ENCODE measurements at places on chromosomes 2 and 18. TPM values are rescaled to one million over a fixed set of nuclear protein-coding genes. Genes with fewer than 3 reads are reported as not detected.

GRCh38 chr2:116141891-116142474 lies 1672.5 kb upstream of the DDX18 start:
- no peaks in the 10 kb centered on the region for H3K4me1 ChIP-seq
- no peaks in the 10 kb centered on the region for H3K27me3 ChIP-seq
- no peak overlapping the region for H3K27ac ChIP-seq
- no peaks in the 10 kb centered on the region for H3K36me3 ChIP-seq
- no peak overlapping the region for H3K4me3 ChIP-seq

DNA sequence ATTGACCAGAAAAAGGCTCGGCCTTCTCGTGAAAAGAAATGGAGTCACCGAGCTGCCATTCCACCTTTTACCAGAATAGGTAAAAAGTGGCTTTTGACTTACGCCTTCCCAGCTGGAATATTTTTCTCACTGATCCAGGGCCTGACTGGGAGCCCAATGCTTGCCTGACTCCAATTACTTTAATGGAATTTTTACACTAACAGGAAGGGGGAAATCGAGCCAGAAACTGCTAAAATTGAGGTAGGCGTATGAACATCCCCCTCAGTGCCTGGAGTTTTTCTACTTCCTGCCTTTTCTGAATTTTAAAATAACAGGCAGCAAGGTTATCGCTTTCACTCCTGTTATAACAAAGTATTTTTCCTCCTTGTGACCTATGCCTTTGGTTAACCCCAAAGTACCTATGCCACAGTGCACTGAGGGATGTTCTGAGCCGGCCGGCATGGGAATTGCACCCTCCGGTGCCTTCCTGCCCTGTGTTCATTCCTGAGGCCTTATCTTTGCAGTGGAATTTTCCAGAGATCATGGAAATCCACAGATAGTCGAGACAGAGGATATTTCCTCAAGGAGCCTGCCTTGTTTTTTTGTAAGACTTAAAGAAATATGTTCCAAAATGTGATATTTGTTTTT lies 18.3 kb upstream of the RPL31 start:
- no peaks in the 10 kb centered on the region for H3K4me1 ChIP-seq
- no peaks in the 10 kb centered on the region for H3K36me3 ChIP-seq
- H3K27me3 ChIP-seq, result no peaks in the 10 kb centered on the region
- H3K4me3 ChIP-seq, result no peak overlapping the region
- H3K27ac ChIP-seq, result no peak overlapping the region
- DNase-seq, result no peak

GRCh38 chr2:232483923-232484627 lies 3.6 kb downstream of the ECEL1 start:
- H3K27me3 ChIP-seq, result peaks cover 15% of the 10 kb centered on the region
- H3K4me1 ChIP-seq, result peaks cover 32% of the 10 kb centered on the region
- no peak overlapping the region for H3K4me3 ChIP-seq
- H3K36me3 ChIP-seq, result no peaks in the 10 kb centered on the region
- no peak overlapping the region for H3K27ac ChIP-seq
- DNase-seq, result no peak

- DNase-seq, result no peak
- no peak overlapping the region for H3K27ac ChIP-seq
- H3K4me3 ChIP-seq, result no peak overlapping the region
- H3K36me3 ChIP-seq, result no peaks in the 10 kb centered on the region
- peaks cover 4% of the 10 kb centered on the region for H3K4me1 ChIP-seq
Measured at GRCh38 chr18:7256618-7257425, 25.9 kb downstream of the LRRC30 start.

- H3K4me3 ChIP-seq, result no peak overlapping the region
- H3K27ac ChIP-seq, result no peak overlapping the region
- H3K36me3 ChIP-seq, result no peaks in the 10 kb centered on the region
- H3K27me3 ChIP-seq, result no peaks in the 10 kb centered on the region
- H3K4me1 ChIP-seq, result no peaks in the 10 kb centered on the region
- no peak for DNase-seq
Measured at GRCh38 chr2:88110830-88111229, 17.0 kb downstream of the FABP1 start.

DNA sequence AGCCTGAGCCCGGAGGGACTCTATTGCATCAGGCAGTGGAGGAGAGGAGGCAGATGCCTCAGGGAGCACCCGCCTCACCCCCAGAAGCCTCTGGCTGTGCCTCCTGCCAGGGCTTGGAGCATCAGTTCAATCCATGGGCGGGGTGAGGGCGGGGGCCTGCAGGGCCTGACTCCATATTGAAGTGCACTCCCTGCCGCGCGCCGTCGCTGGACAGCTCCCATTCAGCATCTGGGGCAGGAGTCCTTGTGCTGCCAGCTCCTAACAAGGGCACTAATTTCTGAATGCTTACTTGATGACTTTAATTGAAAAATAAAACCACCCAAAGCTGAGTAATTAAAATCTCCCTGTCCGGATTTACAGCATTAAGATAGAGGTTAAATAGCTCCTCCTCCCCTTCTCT lies 23.8 kb downstream of the C1QL2 start:
- H3K4me1 ChIP-seq, result no peaks in the 10 kb centered on the region
- no peak overlapping the region for H3K4me3 ChIP-seq
- H3K36me3 ChIP-seq, result no peaks in the 10 kb centered on the region
- H3K27me3 ChIP-seq, result no peaks in the 10 kb centered on the region
- peak; percentile 78 for DNase-seq

DNA sequence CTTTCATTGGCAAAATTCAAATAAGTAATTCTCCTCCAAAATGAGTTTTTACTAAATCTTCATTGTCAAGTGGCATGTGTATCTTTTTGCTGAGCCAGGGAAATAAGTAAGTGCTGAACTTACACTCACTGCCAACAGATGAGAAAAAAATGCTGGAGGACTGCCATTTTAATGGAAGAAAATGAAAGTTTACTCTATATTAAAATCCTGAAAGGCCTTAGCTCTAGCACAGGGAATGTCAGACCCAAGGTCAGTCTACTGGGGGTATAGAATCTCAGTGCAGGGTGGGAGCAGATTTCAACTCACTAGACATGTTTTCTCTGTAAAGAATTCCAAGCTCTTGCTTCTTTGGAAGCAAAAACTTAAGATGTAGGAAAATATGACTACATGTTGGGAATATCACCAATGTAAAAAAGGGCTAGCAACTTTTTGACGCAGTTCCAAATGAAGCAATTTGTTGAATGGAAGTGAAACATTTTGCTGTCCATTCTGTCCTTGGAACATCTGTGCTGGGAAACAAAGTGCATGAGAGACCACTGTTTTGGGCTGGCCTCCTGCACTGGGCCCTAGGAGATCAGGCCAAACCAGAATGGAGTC lies 127.0 kb downstream of the ST6GAL2 start:
- no peak for DNase-seq
- H3K27ac ChIP-seq, result no peak overlapping the region
- no peaks in the 10 kb centered on the region for H3K36me3 ChIP-seq
- H3K4me3 ChIP-seq, result no peak overlapping the region
- no peaks in the 10 kb centered on the region for H3K27me3 ChIP-seq

- H3K4me1 ChIP-seq, result peaks cover 29% of the 10 kb centered on the region
- no peaks in the 10 kb centered on the region for H3K36me3 ChIP-seq
- H3K27ac ChIP-seq, result no peak overlapping the region
- no peak for DNase-seq
- H3K27me3 ChIP-seq, result no peaks in the 10 kb centered on the region
- H3K4me3 ChIP-seq, result no peak overlapping the region
Measured at GRCh38 chr18:23354625-23355024, 98.5 kb upstream of the RIOK3 start.

Gene MLPH
- total RNA-seq, result 464 TPM

Gene CNGA3
- 0.22 TPM for total RNA-seq

Gene SPP2
- not detected for total RNA-seq
